HCT116 (cell line): ENCODE measurements at places on chromosomes 11 and 22. TPM values are rescaled to one million over a fixed set of nuclear protein-coding genes. Genes with fewer than 3 reads are reported as not detected.

DNA sequence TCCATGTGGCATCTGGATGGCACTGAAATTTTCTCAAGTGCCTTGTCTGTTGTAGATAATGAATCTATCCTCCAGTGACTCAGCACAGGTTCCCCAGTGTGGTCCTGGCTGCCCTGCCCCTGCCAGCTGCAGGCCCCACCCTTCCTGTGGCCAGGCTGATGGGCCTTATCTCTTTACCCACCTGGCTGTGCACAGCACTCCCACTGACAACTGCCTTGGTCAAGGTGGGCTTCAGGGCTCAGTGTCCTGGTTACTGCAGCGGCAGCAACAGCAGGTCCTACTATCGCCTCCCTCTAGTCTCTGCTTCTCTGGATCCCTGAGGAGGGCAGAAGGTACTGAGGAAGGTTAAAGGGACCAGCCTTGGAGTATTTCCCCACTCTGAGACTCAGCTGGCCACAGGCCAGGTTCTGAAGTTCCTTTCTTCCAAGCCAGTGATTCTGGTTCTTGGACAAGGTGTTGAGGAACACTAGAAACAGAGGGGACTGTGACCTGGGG is 3.1 kb downstream of the HMBS start:
- H3K36me3 ChIP-seq, result no peaks in the 10 kb centered on the region
- no peak for DNase-seq
- no peaks in the 10 kb centered on the region for H3K27me3 ChIP-seq
- H3K27ac ChIP-seq, result peak overlapping the region; percentile 40; the same call in 1 of the 2 replicates
- no peak overlapping the region for H3K4me3 ChIP-seq

DNA sequence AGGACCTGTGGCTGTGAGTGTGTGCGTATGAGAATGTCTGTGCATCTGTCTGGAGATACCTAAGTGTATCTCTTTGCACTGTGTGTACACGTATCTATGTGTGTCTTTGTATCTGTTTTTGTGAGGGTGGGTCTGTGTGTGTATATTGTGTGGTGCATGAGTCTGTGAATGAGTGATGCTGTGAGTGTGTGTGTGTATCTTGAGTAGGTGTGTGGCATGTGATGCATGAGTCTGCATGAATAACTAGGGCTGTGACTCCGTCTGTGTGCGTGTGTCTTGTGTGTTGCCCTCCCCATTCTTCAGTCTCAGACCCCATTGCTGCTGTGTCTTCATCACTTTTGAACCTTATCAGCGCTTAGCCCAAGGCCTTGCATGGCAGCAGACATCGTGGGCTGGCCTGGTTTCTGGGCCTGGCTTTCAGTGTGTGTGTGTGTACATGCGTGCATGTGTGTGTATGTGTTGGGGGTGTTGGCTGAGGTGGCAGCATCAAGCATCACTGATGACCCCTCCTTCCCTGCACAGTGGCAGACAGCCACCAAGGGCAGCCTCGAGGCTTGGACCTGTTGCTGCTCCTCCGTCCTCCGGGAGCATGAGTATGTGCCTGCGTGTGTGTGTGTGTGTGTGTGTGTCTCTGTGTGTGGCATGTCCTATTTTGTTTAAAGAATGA is 1.4 kb downstream of the SGSM1 start:
- no peak for DNase-seq
- no peaks in the 10 kb centered on the region for H3K36me3 ChIP-seq

GRCh38 chr22:23197836-23198235 is 17.5 kb downstream of the BCR start:
- no peaks in the 10 kb centered on the region for H3K27me3 ChIP-seq
- peaks cover 3% of the 10 kb centered on the region; the same call in 1 of the 2 replicates for H3K4me1 ChIP-seq
- no peak for DNase-seq
- peaks cover 2% of the 10 kb centered on the region; the same call in 1 of the 2 replicates for H3K36me3 ChIP-seq
- no peak overlapping the region for H3K4me3 ChIP-seq
- no peak overlapping the region for H3K27ac ChIP-seq

- peaks cover 20% of the 10 kb centered on the region for H3K4me1 ChIP-seq
- no peaks in the 10 kb centered on the region for H3K27me3 ChIP-seq
- H3K4me3 ChIP-seq, result no peak overlapping the region
- DNase-seq, result no peak
- no peak overlapping the region for H3K27ac ChIP-seq
Observed at GRCh38 chr22:20881231-20881630, 22.4 kb downstream of the SNAP29 start.

Gene PRDM11
- 9.3 TPM for total RNA-seq

Gene DNAJB7
- total RNA-seq, result not detected

DNA sequence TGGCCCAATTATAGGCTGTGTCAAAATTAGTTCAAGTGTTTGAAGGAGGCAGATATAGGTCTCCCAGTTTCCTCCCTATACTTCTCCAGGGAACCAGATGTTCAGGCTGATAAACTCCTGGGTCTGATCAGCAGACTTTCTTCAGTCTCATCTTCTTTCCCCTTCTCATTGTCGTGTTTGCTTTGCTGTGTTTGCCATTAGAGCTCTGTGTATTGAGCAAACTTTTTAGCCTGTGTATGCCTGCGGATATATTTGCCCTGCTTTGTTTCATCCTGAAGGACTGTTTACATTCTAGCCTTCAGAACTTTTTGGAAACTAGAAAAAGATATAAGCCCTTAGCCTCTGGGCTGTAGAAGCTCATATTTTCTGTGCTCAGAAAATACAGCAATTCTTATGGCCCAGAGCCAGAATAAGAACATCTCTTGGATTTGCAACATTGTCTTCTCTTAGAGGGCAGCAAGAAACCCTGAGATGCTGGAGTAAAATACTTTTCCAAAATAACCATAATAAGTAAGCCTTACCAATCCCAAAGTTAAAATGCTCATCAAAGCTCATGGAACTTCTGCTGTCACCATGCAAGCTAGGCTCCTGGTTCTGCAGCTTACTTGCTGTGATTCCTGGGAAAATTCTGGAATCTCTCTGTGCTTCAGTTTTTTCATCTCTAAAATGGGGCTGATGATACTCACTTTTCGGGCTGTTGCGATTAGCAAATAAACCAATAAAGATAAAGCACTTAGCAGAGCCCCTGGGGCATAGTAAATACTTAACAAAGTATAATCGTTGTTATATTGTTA is 34.1 kb upstream of the ME3 start:
- no peak for DNase-seq
- H3K27me3 ChIP-seq, result no peaks in the 10 kb centered on the region
- H3K36me3 ChIP-seq, result no peaks in the 10 kb centered on the region
- no peak overlapping the region for H3K4me3 ChIP-seq
- no peaks in the 10 kb centered on the region for H3K4me1 ChIP-seq

GRCh38 chr11:6618117-6619003 is 862 bp downstream of the TPP1 start:
- peak overlapping the region; percentile 36; the same call in 1 of the 2 replicates for H3K27ac ChIP-seq
- H3K4me3 ChIP-seq, result peak overlapping the region; percentile 96
- DNase-seq, result no peak
- no peaks in the 10 kb centered on the region for H3K27me3 ChIP-seq
- peaks cover 4% of the 10 kb centered on the region; the same call in 1 of the 2 replicates for H3K36me3 ChIP-seq
- peaks cover 5% of the 10 kb centered on the region for H3K4me1 ChIP-seq

DNA sequence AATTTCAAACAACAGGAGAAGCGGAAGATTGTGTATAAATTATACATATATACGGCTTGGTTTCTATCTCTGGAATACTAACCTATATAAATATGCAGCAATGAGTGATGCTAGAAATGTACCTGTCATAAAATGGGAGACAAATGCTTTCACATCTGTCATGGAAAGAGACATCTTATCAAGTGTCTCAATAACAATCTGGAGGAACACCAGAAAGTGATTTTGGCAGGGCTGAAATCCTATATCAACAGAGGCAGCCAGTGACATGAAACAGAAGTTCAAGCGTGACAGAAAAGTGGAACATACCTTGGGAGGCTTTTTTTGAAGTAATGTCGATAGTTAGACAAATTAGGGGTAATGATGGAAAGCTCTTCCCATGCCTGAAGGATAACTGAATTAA is 834.6 kb downstream of the JRKL start:
- no peak for DNase-seq
- H3K36me3 ChIP-seq, result no peaks in the 10 kb centered on the region
- no peak overlapping the region for H3K4me3 ChIP-seq
- H3K27ac ChIP-seq, result no peak overlapping the region
- no peaks in the 10 kb centered on the region for H3K27me3 ChIP-seq

Gene CD248
- 0.32 TPM for total RNA-seq

Gene RTN4RL2
- total RNA-seq, result 24.0 TPM

DNA sequence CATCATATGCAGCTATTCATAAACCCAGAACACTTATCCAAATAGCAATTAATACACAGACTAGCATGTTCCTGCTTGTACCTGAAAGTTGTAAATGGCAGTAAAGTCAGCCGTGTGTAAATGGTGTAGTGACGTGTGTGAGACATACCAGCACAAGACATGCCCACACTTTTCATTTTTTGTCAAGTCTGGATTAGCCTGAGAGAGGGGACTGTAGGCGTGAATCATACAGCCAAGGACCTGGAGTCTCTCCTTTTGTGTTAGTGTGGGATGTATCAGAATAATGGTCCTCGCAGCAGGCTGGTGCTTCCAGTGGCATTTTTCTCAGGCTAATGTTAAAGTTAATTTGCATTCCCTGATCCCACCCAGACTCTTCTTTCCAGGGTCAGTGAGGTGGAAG is 116.8 kb upstream of the BMAL1 start:
- no peaks in the 10 kb centered on the region for H3K27me3 ChIP-seq
- H3K36me3 ChIP-seq, result no peaks in the 10 kb centered on the region
- no peak overlapping the region for H3K4me3 ChIP-seq
- H3K4me1 ChIP-seq, result peaks cover 7% of the 10 kb centered on the region; the same call in 1 of the 2 replicates
- no peak for DNase-seq
- H3K27ac ChIP-seq, result no peak overlapping the region

DNA sequence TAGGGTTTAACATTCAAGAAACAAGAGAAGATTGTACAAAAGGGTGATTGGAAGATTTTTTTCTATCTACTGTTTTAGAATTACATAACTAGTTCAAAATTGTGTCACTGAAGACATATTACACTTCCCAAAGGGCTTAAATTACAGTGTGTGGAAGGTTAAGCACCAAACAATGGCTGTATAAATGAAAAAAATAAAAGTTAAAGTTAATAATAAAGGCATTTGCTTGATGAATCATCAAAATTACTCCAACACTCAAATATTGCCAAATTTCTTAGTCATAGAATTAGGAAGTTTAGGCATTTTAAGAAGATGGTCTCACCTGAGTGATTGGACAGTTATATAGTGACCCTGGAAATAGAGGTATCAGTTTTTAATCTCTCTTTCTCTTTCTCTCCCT is 227.6 kb upstream of the CARD18 start:
- H3K27me3 ChIP-seq, result no peaks in the 10 kb centered on the region
- no peaks in the 10 kb centered on the region for H3K4me1 ChIP-seq
- H3K36me3 ChIP-seq, result no peaks in the 10 kb centered on the region
- no peak for DNase-seq
- H3K4me3 ChIP-seq, result no peak overlapping the region
